ENCODE measurements at places on chromosomes 3 and 15.

DNA sequence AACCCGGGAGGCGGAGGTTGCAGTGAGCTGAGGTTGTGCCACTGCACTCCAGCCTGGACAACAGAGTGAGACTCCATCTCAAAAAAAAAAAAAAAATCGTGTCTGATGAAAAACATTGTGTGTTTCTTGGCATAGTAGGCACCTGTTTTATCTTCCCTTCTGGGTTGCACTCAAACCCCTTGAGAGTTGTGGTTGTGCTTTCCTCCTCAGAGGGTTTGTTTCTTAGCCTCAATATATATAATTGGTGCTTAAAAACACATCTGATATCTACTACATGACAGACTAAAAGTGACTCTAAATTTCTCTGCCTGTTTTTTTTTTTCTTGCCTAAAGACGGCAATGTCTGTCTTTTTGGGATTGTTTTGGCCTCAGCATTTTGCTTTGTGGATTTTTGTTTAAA is 7.6 kb downstream of the NR1D2 start:
- DNase-seq = peak; percentile 0

GRCh38 chr3:96991800-96992365 is 177.5 kb downstream of the EPHA6 start:
- DNase-seq = no peak

- no peak for DNase-seq
Observed at GRCh38 chr3:67507584-67507983, 146.8 kb downstream of the SUCLG2 start.

DNA sequence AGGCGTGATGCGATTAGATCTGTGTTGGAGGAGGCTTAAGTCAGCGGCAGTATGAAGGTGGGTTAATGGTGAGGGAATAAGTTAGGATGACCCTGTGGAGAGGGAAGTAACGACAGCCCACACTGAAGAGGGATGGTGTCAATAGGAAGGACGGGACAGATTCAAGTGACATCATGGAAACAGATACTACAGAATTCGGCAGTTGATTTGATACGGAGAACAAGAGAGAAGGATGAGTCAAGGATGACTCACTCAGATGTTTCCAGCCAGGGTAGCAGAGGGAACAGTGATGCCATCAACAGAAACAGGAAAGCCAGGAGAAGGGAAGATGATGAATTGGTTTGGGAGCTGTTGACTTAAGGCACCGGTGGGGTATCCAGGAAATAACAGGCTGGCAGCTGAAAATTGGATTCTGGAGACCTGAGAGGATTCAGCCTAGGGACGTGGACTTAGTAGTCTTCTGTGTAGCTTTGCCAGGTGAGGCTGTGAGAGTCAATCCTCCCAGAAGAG is 38.0 kb downstream of the SHC4 start:
- no peak for DNase-seq

- DNase-seq = no peak
Observed at GRCh38 chr15:62940755-62941361, 101.7 kb upstream of the TPM1 start.

DNA sequence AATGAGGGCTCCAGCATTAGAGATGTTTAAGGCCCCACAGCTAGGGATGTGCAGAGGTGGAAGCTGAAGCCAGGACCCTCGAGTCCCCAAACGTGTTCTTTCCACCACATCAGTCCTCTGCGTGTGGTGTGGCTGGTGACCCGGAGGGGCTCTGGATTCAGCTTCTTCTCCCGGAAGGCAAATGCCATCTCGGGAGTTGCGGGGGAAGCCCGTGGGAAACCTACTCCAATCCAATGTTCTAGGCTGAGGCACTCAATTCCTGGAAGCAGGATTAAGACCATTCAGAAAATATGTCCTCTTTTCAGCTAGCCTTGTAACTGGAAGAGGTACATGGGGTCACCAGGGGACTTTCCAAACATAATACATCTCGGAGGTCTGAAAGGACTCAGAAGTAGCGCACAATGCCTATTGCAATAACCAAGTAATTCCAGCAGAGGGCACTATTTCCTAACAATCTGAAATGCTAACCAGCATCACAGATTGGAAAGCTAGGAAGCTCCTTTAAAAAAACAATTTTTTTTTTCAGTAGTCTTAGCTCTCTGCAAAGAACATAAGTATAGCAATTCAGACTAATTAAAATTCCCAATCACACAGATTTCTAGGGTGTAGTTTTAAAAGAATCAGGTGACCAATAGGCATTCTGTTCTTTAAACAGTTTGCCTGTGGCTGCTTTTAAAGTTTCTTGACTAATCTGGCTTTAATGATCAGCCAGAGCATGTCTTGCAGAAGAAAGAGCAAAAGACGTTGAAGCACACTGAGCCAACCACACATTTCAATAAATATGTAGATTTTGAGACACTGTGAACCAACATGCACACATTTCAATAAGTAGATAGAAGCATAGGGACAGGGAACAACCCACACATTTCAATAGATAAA is 36.1 kb downstream of the BNC1 start:
- DNase-seq = peak; percentile 69

GRCh38 chr3:18445401-18446148 is 20.4 kb upstream of the SATB1 start:
- peak; percentile 21 for DNase-seq

DNA sequence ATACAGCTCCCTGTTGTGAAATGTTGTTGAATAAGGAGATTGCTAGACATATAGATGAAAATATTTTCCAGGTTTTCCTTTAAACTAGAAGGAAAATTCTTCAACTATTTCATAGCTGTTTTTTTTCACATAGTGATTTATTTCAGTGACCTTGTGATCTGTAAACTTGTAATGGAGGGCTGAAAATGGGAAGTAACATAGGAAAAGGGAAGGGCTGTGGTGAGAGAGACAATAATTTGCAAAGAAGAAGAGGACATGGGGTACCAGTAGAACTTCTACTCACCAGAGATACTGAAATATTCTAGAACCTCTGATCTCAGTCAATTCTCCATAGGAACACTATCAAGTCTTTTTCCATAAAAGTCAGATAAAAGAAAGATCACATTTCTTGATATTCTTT is 60.4 kb downstream of the PLS1 start:
- DNase-seq = no peak

DNA sequence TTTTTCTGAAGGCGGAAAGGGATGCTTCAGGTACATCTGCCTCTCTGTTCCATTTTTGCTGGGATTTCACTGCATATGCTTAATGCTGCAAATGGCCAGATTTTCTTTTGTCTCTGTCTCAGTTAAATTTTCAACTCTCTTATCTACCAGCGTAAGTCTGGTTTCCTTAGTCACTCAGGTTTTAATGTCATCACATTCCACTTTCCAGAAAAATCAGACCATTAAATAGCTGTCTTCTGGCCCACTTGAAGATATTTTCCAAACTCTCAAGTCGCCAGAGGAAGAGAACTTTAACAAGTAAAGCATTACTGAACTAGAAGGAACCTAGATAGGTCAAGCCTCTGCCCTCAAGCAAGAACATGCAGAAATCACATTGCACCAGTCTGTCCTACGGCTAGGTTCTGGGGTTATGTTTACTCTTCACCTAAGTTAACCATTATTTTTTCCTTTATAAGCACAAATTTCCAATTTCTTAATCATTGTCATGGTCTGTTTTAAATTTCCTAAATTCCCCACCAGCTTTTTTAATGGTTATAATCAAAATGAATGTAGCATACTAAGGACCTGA is 26.5 kb downstream of the AVEN start:
- DNase-seq = no peak

- DNase-seq = no peak
Observed at GRCh38 chr15:59338414-59338813, 34.3 kb downstream of the MYO1E start.

Data from NCI-H2171 treated with DMSO at 0.1 percent for 48 hours (cell line).